ENCODE measurements at places on chromosomes 5 and 9.

DNA sequence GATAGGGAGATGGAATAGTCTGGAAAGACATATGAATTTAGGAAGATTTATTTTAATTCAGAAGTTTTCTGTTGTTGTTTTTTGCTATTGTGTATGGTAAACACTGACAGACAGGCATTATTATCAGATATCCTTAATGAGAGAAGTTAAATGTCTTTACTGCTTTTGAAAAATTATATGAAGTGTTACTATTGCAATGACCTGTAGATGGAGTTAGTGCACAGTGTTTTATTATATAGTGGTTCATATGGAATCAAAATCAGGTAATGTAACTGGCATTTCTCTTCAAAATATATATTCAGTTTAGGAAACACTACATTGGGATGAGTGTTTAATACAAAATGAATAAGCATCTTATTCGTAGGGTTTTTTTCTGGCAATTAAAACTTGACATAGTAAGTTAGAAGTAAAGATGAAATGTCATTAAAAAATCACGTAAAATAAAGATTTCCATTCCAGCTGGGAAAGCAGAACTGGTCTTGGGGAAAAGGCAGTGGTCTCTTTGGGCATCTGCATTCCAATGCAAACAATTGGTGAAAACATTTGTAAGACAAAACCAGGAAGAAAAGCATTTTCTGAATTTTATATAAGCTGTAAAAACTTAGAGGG lies 3.9 kb downstream of the GABRA1 start:
- H3K27me3 ChIP-seq = peaks cover 8% of the 10 kb centered on the region
- H3K27ac ChIP-seq = no peak overlapping the region
- H3K4me1 ChIP-seq = no peaks in the 10 kb centered on the region
- H3K4me3 ChIP-seq = no peak overlapping the region
- DNase-seq = no peak

DNA sequence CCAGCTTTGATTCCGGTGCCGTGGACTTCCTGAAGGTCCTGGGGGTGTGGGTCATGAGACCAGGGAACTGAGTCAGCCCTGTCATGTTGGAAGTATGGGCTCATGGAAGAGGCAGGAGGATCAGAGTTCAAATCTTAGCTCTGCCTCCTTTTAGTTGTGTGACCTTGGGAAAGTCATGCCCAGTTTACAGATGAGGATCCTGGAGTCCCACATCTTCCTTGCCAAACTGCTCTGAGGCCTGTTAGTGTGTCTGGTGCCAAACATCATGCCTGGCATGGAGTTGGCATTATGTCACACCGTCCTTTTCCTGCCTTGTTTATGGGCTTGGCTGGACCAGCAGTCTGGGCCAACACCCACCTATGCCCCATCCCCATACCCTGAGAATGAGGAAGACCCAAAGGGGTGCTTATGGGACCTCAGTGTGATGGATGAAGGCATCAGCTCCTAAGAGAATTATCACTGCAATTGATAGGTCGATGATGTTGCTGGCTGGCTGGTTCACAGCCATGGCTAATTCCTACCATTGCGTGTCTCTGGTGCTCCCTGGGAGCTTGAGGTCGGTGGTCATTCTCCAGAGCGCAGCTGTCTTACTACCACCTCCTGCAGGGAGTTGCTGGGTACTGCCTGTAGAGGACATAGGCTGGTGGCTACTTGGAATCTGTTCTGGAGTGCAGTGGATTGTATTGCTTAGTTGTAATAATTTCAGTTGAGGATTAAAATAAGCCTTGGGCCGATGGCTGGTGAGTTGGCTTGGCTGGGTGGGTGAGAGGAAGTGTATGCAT lies 140.5 kb upstream of the PITX1 start:
- H3K4me3 ChIP-seq = no peak overlapping the region
- H3K4me1 ChIP-seq = no peaks in the 10 kb centered on the region
- no peak overlapping the region for H3K27ac ChIP-seq
- no peaks in the 10 kb centered on the region for H3K36me3 ChIP-seq

- H3K27ac ChIP-seq = no peak overlapping the region
- H3K36me3 ChIP-seq = no peaks in the 10 kb centered on the region
- H3K4me3 ChIP-seq = no peak overlapping the region
- no peaks in the 10 kb centered on the region for H3K4me1 ChIP-seq
- peaks cover 2% of the 10 kb centered on the region for H3K27me3 ChIP-seq
- DNase-seq = no peak
Observed at GRCh38 chr9:79977074-79977435, 405.3 kb downstream of the TLE4 start.

DNA sequence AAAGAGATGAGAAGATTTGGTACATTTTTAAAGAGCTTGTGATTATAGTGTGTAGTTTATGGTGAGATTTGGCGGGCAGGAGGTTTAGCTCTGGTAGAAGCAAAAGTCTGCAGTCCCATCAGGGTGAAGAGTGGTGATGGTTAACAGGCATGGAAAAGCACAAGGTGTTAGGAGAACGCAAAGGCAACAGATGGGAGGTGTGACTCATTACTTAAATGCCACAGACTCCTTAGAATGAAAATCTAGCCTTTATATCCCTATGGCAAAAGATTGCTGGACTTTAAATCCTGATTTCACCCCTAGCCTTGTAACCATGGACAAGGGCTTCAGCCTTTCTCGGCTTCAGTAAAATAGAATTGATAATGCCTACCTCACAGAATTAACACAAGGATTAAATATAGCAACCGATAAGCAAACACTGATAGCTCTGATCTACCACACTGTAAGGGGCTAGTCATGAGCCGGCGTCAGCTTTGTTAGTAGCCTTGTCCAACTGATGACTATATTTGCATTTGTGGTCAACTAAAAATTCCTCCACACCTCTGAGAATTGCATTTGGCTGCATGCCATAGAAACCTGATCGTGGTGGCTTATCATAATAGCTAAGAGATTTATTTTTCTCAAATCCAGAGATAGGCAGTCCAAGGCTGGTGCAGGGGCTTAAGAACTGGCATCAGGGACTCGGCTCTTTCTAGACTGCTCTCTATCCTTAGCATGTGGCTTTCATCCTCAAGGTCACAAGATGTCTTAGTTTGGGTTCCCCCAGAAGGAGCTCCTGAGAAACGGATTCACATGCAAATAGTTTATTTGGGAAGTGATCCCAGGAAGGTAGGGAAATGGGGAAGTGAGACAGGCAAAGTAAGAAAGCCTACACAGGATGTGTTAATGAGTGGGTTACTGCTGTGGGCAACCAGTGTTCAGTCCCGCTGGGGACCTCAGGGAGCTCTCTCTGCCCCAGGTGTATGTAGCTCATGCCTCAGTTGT lies 19.6 kb downstream of the MFAP3 start:
- H3K4me3 ChIP-seq = peak overlapping the region; percentile 0
- peaks cover 14% of the 10 kb centered on the region for H3K4me1 ChIP-seq
- H3K27me3 ChIP-seq = no peaks in the 10 kb centered on the region
- no peak overlapping the region for H3K27ac ChIP-seq
- peaks cover 9% of the 10 kb centered on the region for H3K36me3 ChIP-seq

DNA sequence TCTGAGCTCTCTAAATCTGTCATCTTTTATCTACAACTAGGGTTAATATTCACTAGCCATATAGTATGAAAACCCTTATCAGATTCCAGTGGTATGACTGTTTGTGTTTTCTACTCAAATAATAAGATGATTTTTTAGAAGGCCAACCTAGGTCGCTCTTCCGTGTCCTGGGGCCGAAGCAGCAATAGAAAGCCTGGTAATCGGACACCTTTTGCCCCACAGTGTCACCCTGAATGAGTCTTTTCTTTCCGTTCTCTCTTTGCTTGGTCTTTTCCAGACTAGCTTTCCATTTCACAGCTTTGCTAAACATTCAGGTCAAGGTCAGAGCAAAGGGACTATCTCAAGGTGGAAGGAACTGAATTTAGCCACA lies 243.3 kb upstream of the ANKRD55 start:
- no peaks in the 10 kb centered on the region for H3K27me3 ChIP-seq
- no peak overlapping the region for H3K27ac ChIP-seq
- no peaks in the 10 kb centered on the region for H3K36me3 ChIP-seq
- H3K4me3 ChIP-seq = no peak overlapping the region

DNA sequence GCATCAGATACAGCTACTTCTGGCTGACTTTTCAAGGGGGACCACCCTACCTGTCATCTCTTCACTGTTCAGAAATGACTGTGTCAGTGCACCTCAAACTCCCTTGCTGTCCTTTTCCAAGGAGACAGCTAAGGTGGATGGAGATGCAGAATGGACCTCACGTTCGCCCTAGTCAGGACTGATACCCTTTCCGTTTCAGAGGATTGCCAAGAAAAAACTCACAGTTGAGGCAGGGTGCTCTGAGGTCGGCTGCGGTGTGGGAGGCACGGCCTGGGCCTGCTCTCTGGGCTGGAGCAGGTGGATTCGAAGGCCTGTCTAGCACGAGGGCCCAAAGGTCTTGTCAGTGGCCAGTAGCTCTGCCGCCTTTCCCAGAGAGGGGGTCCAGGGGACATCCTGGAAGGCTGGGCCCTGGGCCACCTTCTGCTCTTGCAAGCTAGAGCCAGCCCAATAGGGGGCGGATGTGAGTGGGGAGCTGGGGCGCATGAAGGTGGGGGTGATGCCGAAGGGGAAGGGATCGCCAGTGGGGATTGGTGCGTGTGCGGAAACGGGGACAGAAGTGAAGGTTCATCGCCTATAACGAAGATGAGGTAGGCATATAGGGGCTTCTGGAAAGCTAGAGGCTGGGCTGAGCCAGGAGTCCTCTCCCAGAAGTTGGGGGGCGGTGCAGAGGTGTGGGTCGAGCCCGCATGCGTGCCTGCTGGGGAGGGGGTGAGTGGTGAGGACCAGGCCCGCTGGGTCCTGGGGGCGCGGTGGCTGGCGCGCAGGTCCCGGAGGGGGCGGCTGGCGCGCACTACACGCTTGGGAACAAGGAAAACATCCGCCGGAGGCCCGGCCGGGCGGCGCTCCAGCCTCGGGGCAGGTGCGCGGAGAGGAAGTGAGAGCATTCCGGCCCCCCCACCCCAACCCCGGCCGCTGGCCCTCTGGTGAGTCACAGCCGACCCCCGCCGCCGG lies 2.5 kb upstream of the MSMP start:
- no peaks in the 10 kb centered on the region for H3K27me3 ChIP-seq
- peaks cover 24% of the 10 kb centered on the region for H3K36me3 ChIP-seq
- H3K4me3 ChIP-seq = peak overlapping the region; percentile 97
- H3K4me1 ChIP-seq = peaks cover 37% of the 10 kb centered on the region

GRCh38 chr9:126599047-126599650 lies 14.6 kb upstream of the LMX1B start:
- H3K4me3 ChIP-seq = no peak overlapping the region
- H3K27me3 ChIP-seq = peaks cover 38% of the 10 kb centered on the region
- no peaks in the 10 kb centered on the region for H3K4me1 ChIP-seq
- H3K27ac ChIP-seq = no peak overlapping the region
- no peaks in the 10 kb centered on the region for H3K36me3 ChIP-seq

DNA sequence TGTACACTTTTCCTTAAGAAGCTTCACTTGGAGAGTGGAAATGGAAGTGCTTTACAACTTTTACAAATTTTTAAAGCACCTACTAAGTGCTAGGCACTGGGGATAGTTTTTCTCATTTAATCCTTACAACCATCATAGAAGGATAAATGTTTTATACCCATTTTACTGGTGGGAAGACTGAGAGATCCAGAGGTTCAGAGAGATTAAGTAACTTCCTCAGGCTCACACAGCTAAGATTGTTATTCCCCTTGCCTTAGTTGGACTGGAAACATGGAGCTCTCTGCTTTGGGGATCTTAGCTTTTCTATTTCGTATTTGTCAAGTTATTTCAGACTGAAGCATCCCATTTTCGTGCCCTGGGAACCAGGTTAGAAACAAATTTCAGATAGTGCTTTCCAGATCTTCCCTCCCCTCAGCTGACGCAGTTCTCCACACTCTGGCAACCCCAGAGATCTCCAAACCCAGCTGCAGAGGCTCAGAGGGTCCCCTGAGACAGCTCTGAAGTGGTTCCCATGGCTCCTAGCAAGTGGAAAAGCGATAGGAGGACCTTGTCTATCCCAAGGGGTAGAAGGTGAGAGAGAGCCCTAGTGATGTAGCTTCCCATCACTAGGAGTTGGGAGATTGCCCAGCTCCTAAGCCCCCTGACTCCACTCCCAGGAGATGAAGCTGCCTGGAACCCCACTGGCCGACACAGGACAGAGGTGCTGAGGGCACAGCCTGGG lies 16.2 kb upstream of the GABBR2 start:
- no peaks in the 10 kb centered on the region for H3K36me3 ChIP-seq
- no peak for DNase-seq
- peaks cover 8% of the 10 kb centered on the region for H3K27me3 ChIP-seq

DNA sequence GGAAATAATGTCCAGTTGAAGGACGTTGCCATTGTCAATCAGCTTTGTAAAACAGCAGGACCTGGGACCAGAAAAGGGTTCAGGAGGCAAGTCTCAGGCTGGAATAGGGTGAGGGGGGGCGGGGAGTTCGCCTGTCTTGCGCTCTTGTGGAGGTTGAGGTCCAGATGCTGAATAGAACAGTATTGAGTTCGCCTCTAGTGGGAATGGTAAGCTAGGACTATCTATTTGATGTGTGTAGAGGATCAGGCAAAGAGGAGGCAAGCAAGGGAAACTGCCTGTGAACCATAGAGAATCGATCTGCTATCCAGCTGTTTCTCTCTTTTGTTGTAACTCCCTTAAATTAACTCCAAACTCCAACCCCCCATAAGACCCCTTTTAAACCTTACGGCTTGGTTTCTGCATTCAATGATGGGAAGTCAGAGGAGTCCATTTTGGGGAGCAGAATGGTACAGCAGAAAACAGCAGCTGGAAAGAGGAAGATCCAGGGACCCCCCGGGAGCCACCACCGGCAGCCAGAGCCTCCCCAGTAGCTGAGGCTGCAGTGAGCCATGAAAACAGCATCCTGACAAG lies 133.7 kb downstream of the SLC28A3 start:
- H3K4me1 ChIP-seq = no peaks in the 10 kb centered on the region
- H3K27me3 ChIP-seq = peaks cover 3% of the 10 kb centered on the region
- no peak for DNase-seq
- H3K27ac ChIP-seq = no peak overlapping the region

DNA sequence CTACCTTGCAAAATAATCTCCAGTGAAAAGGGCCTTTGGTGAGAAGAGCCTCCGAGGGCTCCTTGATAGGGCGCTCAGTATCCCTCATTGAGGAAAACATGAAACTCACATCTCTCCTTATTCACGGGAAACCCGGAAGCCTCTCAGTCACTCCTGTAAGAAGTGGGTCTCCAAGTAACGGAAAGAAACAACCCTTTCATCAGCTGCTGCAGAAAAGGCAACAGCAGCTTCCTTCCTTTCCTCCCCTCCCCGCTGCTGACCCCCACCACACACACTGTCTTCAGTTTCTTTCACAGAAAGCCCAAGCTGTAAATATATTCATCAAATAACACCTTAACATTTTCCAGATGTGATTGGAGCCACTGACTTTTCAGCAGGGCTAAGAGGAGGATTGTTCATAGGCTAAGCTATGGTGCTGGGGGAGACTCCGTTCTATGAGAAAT lies 81.4 kb downstream of the C9orf152 start:
- no peaks in the 10 kb centered on the region for H3K27me3 ChIP-seq
- H3K27ac ChIP-seq = peak overlapping the region; percentile 65
- peaks cover 53% of the 10 kb centered on the region for H3K4me1 ChIP-seq
- DNase-seq = no peak
